ENCODE measurements at places on chromosomes 7 and 10. TPM values are rescaled to one million over a fixed set of nuclear protein-coding genes. Genes with fewer than 3 reads are reported as not detected.

- no peak for DNase-seq
These were observed 1017.0 kb upstream of the GHITM start for GRCh38 chr10:83122336-83122735.

- no peak for DNase-seq
These were observed 249.0 kb upstream of the AUTS2 start for GRCh38 chr7:69349291-69349690.

DNA sequence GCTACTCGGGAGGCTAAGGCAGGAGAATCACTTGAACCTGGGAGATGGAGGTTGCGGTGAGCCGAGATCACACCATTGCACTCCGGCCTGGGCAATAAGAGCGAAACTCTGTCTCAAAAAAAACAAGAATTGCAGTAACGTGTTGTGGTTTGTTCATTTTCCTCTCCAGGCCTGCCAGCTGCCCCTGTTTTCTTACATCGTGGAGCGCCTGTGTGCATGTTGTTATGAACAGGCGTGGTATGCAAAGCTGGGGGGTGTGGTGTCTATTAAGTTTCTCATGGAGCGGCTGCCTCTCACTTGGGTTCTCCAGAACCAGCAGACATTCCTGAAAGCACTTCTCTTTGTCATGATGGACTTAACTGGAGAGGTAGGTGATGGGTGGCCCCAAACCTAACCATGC lies 52.1 kb downstream of the TRRAP start:
- DNase-seq, result no peak

GRCh38 chr7:95582578-95583293 lies 13.6 kb downstream of the PDK4 start:
- DNase-seq, result no peak

- DNase-seq, result no peak
These were observed 35.4 kb downstream of the PRR15 start for GRCh38 chr7:29599026-29599425.

Gene OPALIN
- not detected for total RNA-seq

DNA sequence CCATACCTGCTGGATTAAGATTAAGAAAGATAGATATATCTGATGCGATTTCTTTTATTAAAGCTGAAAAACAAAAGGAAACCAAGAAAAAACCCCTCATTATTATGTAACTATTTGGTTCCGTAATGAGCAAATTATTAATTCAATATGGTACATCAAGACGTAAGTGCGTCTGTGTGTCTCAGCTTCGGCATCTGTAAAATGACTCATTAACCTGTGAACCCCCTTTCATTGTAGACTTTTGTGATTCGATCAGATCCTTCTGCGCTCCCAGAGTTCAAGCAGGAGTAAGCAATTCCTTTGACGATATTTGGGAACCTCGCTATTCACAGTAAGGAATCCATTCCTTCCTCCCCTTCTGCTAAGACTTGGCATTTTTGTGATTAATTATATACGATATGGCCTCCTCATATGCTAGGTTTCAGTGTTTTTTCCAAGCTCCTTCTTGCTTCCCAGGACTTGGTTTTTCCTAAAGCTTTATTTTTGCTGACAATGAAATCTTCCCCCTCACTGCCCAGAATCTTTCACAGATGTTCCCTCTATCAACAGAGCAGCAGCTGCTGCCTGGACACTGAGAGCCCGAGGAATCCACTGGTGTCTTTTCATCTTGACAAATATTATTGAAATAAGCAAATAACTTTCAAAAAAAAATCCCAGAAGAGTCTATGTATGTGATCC lies 171.7 kb upstream of the CELF2 start:
- no peak for DNase-seq

- DNase-seq, result no peak
These were observed 37.1 kb downstream of the SMURF1 start for GRCh38 chr7:99106821-99107241.

DNA sequence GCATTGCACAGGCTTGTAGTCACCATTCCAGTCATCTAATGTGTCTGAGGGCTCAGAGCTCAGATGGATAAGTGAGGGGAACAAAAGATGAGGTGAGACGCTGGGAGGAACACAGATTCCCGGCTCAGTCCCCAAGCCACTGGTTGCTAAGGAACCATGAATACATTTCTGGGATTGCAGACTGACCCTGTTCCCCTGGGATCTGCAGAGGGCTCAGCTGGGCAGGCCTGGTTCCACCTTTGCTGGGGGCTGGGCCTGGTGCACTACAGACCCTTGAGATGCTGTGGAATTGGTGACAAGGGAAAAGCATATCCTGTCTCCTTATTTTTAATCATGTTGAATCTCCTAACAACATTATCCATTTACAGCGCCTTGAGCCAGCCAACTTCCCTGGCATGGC lies 19.2 kb downstream of the ELFN1 start:
- no peak for DNase-seq

Gene ANK3
- total RNA-seq, result 179 TPM

DNA sequence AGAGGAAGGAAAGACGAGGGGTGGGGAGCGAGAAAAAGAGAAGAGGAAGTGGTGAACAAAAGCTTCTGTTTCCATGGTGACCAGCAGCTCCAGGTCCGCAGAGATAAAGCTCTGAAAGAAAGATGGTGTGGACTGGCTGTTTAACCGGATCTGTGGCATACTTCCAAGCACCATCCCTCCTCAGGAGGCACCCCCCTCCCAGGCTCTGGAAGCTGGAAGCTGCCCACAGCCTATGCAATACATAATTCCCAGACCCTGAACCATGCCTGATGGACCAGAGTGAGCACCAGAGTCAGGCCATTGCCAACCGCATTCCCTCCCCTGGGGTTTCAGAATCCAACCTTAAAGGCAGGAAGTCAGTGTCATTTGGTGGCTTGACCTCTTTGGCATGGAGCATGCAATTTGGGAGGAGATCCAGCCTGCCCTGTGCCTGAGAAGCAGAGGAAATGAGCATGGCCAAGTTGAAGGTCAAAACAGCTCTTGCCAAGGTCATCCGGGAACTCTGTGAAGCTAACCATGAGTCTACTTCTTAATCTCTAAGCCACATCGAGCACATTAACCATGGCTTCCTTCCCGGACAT lies 22.2 kb upstream of the CPXM2 start:
- no peak for DNase-seq

DNA sequence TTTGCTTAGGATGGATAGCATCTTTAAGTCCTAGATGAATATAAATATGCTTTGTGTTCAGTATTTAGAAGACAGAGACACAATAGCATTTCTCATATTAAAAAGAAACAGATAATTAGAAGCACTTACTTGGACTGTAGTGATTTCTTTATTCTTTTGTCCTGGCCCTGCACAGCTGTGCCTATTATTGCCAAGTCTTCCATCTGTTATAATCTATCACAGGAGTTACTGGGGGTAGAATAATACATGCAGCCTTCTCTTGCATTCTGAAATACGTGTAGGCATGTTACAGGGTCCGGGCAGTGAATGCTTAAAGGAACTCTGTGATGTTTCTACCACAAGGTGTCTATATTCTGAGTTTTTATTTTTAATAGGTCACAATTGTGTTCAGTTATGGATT lies 461.5 kb upstream of the COBL start:
- no peak for DNase-seq

GRCh38 chr7:30990673-30991170 lies 27.0 kb downstream of the GHRHR start:
- no peak for DNase-seq

Gene STOX1
- 0.33 TPM for total RNA-seq

Gene EMX2
- 0.25 TPM for total RNA-seq

Gene FAM24B
- 0.55 TPM for total RNA-seq

Gene KCNH2
- total RNA-seq, result 94.1 TPM

DNA sequence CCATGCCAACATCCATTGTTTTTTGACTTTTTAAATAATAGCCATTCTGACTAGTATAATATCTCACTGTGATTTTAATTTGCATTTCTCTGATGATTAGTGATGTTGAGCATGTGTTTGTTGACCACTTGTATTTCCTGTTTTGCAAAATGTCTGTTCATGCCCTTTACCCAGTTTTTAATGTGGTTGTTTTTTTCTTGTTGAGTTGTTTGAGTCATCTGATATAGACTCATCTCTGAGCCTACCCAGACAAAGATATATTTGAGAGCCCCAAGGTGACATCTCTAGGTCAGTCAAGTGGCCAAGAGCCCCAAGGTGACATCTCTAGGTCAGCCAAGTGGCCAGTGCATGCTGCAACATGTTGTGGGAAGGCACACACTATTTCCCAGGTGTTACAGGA lies 224.7 kb downstream of the HECW1 start:
- no peak for DNase-seq

- DNase-seq, result no peak
These were observed 24.3 kb downstream of the PLEKHS1 start for GRCh38 chr10:113775686-113776294.

DNA sequence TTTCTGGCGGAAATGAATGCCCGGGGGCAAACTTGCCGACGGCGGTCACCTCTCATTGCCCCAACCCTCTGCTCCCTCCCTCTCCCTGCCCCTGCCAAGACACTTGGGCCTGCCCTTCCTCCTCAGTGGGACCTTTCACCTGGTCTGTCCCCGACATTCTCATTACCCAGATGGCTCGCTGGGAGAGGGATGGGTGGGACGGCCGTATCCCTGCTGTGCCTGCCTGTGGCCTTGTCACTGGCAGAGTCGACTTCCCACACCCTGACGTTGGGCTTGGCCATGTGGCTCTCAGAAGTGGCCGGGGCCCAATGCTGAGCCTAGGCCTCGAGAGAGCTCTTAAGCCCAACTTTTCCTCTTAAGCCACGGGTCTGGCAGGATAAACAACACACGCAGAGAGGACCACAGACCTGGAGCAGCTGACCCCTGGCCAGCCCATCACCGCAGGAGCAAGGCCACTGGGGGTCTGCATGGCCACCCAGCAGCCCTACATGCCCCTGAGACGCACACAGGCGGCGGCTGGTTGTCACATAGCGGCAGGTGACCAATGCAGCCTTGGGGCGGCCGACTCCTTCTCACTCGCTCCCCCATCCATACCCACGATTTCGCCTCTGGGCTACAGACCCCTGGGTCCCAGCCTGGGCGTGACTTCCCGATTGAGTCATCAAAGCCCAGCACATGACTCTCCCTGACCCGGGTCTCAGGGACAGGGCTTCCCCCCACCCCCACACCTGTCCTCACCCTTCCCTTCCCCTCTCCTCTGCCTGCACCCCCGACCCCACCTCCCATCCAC lies 40.1 kb downstream of the SLC29A4 start:
- DNase-seq, result no peak

GRCh38 chr10:44947371-44948152 lies 12.0 kb upstream of the RASSF4 start:
- no peak for DNase-seq

GRCh38 chr10:106795619-106796018 lies 368.9 kb downstream of the SORCS1 start:
- peak; percentile 24 for DNase-seq

- DNase-seq, result no peak
These were observed 18.8 kb downstream of the KLF6 start for GRCh38 chr10:3766046-3766756.

DNA sequence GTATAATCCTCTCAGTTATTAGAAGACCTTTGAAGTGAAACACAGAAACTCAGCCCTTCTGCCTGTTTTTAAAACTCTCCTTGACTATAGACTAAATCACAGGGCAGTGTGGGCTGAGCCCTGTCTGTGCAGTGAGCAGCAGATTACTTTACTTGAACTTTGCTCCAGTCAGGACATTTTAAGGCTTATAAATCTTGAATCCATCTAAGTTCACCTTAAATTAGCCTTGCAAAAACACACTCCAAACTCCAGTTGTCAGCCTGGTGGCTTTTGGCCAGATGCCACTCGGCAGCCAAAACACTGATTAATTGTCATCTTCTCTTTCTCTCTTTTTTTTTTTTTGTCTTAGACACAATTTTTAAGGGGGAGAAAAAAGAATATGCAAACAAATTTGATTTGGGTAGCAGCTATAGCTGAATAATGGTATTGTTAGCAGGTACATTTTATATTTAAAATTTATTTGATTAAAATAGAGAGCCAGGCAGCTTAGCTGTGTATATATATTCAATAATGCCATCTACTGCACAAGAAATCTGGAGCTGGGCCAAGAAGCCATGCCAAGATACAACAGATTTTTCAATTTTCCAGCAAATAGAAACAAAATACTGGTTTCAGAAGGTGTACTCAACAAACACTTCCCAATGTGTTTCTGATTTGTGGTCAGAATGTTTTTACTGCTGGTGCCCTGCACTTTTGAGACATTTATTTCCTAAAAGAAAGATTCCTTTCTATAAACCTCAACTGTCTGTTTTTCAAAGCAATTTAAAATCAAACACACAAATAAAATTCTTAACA lies 247.7 kb downstream of the TFEC start:
- no peak for DNase-seq

DNA sequence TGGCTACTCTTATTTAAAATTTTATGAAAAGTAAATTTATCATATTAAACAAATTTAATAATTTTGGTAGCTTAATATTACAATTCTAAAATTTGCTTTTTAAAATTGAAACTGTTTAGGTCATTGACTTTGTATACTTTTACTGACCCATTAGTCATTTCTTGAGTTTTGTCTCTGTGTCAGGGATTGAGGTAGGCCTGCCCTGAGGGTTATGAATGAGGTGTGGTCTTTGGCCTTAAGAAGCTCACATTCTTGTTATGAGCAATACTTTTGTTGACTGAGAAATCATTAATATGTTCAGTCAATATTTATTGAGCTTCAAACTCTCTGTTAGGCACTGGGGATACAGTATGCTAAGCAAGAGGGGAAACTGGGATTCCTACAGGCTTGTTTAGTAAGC lies 47.0 kb upstream of the RPA3 start:
- no peak for DNase-seq

Gene LAMB1
- 60.0 TPM for total RNA-seq

DNA sequence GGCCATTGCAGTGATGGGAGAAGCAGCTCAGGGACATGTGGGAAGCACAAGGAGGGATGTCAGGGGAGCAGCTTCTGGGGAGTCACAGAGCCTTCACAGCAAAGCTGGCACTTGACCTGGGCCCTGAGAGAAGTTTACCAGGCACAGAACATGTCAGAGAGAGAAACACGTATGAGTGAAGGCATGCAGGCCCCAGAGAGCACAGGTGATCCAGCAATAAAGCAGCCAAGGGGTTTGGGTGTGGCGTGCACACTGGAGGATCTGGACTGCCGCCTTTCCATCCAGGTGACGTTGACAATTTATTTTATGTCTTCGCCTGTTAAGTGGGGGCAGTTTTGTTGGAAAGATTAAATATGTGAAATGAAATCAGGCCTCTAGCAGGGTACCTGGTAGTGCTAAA lies 252.6 kb upstream of the COBL start:
- DNase-seq, result no peak

Gene CPVL
- 86.3 TPM for total RNA-seq

- no peak for DNase-seq
These were observed 247.4 kb downstream of the ELFN1 start for GRCh38 chr7:1917221-1918062.

- no peak for DNase-seq
These were observed 206.2 kb downstream of the VTI1A start for GRCh38 chr10:112653215-112653614.

Gene SORCS1
- 2.9 TPM for total RNA-seq

Gene PPP1R3C
- 236 TPM for total RNA-seq

Measured in left ventricle myocardium inferior (tissue), 1 donor.